ENCODE measurements at places on chromosomes 16 and 17.

DNA sequence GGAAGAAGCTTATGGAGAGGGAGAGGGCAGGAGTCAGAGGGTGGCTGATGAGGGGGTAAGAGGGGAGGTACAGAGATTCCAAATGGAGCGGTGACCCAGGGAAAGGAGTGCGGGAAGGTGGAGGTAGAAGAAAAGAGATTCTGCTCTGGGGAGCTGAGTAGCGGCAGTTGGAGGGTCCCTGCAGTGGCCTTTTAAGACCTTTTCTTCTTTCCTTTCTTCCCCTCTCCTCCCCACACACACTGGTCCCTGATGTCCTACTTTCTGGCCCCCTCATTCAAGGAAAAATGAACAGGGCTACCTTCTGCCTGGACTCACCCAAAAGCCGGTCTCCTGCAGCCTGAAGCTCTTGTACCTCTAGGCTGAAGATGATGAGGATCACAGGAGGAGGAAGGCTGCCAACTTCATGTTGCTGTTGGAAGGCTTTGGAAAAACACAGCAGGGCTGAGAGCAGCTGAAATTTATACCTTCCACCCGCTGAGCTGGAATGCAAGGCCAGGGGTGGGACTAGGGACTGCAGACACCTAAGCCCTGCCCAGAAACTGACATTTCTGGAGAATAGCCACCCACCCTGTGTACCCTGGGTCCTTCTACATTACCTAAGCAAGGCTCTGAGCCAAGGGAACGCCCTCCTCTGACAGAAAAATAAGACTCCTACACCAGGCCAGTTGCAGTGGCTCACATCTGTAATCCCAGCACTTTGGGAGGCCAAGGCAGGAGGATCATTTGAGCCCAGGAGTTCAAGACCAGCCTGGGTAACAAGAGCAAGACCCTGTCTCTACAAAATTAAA, 9.4 kb upstream of the HEATR6 start:
- DNase-seq, result no peak

- no peak for DNase-seq
Observed at GRCh38 chr17:10048629-10049350, 143.7 kb upstream of the RCVRN start.

DNA sequence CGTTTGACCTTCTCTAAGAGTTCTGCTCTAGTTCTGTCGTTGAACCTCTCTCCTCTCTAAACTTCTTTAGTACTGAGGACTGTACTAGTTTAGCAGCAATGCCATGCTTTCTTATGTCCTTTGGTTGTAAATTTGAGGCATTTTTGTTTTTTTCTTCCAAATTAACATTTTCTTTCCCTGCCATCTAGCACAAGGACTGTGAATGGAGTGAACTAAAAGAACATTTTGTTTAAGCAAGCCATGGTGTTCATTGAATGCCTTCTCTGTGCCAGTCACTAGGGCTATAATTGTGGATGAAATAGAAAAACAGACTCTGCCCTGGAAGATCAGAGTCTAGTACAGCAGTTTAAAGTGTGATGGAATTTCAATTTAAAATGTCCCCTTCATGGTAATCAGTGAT, 137.9 kb downstream of the FTO start:
- no peak for DNase-seq

GRCh38 chr17:43732958-43733357, 25.6 kb downstream of the SOST start:
- no peak for DNase-seq

- no peak for DNase-seq
Observed at GRCh38 chr17:49061524-49061943, 64.3 kb downstream of the IGF2BP1 start.

DNA sequence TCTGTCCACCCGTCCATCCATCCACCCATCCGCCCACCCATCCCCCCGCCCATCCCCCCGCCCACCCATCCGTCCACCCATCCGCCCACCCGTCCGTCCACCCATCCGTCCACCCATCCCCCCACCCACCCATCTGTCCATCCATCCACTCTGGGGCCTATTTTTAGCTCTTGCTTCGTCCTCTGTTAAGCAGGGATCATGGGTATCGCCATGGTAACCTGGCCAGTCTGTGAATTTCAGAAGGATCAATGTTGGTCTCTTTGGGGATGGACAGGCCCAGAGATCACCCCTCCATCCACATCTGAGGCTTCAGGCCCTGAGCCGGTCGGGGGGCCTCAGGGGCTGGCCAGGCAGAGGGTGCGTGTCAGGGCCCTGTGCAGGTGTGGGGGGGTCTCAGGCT, 15.2 kb upstream of the DPEP1 start:
- DNase-seq, result no peak

- no peak for DNase-seq
Observed at GRCh38 chr16:28534542-28535373, 4.0 kb downstream of the NUPR1 start.

GRCh38 chr17:79779661-79780365, 1.9 kb downstream of the CBX2 start:
- no peak for DNase-seq

GRCh38 chr17:29061036-29061435, 18.1 kb downstream of the PIPOX start:
- DNase-seq, result no peak

- DNase-seq, result no peak
Observed at GRCh38 chr17:3546521-3546920, 11.1 kb downstream of the TRPV3 start.

Data from cerebellar nuclear complex (tissue), 1 donor.